ENCODE measurements at places on chromosomes 16 and 17. TPM values are rescaled to one million over a fixed set of nuclear protein-coding genes. Genes with fewer than 3 reads are reported as not detected.

DNA sequence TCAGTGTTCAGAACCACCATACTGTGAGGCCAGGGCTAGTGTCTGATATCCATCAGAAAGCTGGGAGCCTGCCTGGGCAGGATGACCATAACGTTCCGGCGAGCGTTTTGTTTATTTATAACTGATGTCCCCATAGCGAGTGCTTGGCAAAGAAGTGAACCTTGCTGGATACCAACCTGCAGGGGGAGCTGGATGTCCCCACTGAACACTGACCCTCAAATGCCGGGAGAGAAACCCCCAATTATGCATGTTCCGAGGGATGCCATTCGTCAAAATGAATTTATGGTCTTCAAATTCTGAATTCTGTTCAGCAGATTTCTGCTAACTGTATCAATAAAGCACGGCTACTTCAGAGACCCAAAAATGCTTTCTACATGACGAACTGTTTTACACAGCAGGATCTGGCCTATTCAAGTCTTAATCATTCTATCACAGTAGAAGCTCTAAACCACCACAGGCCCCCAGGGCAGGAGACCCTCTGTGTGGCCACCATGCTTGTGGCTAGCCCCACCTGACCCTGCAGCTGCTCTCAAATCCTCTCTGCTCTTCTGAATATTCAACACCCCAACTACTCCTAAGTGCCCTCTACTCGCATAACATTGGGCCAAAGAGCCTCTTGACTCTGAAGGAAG, 15.2 kb downstream of the MED24 start:
- no peak for DNase-seq

The SECTM1 gene
- 14.6 TPM for total RNA-seq

- DNase-seq = no peak
Observed at GRCh38 chr17:44083250-44083849, 12.8 kb downstream of the G6PC3 start.

The CFAP20 gene
- total RNA-seq = 28.5 TPM

DNA sequence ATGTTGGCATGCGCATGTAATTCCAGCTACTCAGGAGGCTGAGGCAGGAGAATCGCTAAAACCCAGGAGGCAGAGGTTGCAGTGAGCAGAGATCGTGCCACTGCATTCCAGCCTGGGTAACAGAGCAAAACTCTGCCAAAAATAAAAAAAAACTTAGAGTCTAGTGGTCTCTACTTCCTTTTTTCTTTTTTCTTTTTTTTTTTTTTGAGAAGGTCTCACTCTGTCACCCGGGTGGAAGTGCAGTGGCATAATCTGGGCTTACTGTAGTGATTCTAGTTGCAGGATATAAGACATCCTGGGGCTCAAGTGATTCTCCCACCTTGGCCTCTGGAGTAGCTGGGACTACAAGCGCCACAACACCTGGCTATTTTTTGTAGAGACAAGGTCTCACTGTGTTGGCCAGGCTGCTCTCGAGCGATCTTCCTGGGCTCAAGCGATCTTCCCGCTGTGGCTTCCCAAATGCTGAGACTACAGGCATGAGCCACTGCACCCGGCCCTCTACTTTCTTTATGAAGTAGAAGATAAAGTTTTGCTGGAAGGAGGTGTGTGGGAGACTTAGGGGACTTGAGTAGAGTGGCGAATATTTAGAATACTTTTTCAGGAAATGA, 47.9 kb upstream of the TAOK1 start:
- no peak for DNase-seq

DNA sequence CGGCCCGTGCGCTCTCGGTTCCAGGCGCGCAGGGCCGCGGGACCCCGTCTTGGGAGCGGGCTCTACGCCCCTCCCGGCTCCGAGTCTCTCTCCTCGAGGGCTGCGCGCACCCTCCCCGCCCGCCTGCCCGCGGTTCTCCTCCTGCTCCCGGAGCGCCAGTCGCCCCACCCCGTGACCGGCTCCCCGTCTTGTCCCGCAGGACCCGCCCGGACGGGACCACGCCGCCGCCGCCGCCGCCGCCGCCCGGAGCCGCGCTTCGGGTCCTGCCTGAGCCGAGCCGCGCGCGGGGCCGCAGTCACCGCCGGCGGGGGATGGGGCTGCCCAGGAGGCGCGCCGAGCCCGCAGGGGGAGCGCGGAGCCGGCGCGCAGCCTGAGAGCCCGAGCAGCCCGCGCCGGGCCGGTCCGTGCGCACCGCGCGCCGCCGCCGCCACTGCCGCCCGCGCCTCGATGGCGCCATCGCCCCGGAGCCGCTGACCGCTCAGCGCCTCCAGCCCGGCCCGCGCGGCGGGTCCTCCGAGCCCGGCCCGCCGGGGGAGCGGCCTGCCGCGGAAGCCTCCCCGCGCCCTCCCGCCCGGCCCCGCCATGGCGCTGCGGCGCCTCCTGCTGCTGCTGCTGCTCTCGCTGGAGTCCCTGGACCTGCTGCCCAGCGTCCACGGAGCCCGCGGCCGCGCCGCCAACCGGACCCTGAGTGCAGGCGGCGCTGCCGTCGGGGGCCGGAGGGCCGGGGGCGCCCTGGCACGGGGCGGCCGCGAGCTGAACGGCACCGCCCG, at the start of gene SHISA6:
SHISA6 (plus strand) TSS at position 373 of the 770 bp plus-strand sequence.
- DNase-seq = no peak

The RAB37 gene
- total RNA-seq = 1.3 TPM

- DNase-seq = no peak
Observed at GRCh38 chr17:21066394-21066793, 23.6 kb upstream of the USP22 start.

The ADAD2 gene
- not detected for total RNA-seq

The ZFP3 gene
- 4.2 TPM for total RNA-seq

The RCVRN gene
- total RNA-seq = 0.67 TPM

DNA sequence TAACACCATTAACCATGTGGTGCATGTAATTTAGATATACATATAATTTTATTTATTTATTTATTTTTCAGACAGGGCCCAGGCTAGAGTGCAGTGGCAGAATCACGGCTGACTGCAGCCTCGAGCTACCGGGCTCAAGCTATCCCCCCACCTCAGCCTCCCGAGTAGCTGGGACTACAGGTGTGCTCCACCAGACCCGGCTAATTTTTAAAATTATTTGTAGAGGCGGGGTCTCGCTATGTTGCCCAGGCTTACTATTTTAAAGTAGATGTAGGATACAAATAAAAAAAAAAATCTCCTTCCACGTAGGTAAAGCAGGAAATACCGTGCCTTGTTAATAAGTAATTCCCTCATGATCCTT, 446 bp upstream of the COQ7 start:
- DNase-seq = peak; percentile 35

DNA sequence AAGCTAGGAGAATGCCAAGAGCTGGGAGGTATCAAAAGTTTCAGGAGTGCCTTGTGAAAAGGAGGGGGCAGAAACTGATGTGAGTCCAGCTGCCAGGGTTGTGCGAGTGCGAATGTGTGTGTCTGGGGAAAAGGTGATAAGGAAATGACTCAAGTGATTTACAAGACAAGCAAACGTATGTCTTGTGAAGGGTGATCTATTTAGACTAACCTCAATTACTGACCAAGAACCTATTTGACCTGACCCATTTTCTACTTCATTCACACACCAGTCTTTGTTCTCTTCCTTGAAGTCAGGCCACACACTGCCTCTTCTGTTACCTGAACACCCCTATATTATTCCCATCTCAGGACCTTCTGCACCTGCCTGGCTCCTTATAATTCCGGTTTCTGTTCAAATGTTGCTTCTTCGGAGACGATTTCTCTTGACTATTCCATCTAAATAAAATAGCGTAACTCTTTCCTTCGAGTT, 1.0 kb downstream of the GDE1 start:
- no peak for DNase-seq

DNA sequence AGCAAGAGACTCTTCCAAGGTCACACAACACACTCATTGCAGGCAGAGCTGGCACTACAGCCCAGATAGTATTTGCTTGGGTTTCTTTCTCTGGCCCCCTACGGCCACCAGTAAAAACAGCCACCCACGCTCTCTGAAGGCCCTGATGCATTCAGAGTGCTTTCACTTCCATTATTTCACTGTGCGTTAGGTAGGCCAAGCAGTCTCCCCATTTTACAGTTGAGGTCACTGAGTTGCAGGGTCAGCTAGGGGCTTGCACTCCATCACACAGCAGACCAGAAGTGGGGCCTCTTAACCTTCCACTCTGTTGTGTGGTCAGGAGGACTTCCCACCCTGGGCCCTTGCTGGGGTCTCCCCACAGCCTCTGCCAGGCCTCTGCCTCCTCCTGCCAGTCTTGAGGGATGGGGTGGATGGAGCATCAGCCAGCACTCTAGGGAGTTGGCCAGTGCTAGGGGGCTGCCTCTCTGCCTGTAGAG, 2.5 kb downstream of the TBX21 start:
- no peak for DNase-seq

DNA sequence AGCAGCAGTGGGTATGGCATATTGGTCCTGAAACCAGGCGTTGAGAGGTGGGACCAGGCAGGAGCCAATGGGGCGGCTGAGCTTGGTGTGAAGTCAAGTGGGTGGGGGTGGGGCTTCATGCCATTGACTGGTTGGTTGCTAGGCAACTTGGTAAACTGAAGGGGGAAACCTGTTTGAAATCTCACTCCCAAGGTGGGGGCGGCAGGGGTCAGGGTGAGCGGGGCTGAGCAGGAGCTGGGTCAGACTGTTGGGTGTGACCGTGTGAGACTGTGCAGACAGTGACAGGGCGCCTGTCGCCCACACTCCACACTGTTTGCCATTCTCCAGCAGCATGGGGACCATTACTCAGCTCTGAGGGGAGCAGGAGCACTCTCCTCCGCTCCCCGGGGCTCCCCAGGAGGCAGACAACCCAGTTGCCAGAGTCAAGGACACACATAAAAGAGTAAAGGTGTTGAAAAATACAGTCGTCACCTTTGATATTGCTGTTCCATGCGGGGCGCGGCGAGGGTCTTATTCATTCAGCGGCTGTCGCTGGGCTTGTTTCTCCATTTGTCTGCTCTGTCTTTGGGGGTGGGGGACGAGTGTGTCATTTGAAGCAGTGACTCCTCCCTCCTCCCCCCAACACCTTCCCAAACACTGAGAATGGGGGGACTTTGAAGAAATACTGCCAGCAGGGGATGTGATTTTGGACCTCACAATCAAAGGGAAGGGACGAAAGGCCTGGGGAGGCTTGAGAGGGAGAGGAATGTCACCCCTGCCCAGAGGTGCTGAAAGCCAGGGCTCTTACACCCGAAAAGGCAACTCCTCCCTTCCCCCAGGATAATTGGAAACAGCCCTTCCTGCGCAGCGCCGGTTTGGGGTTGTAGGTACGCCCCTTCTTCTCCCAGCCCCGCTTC, 1.2 kb upstream of the EFNB3 start:
- DNase-seq = no peak

The IRF8 gene
- total RNA-seq = 112 TPM

DNA sequence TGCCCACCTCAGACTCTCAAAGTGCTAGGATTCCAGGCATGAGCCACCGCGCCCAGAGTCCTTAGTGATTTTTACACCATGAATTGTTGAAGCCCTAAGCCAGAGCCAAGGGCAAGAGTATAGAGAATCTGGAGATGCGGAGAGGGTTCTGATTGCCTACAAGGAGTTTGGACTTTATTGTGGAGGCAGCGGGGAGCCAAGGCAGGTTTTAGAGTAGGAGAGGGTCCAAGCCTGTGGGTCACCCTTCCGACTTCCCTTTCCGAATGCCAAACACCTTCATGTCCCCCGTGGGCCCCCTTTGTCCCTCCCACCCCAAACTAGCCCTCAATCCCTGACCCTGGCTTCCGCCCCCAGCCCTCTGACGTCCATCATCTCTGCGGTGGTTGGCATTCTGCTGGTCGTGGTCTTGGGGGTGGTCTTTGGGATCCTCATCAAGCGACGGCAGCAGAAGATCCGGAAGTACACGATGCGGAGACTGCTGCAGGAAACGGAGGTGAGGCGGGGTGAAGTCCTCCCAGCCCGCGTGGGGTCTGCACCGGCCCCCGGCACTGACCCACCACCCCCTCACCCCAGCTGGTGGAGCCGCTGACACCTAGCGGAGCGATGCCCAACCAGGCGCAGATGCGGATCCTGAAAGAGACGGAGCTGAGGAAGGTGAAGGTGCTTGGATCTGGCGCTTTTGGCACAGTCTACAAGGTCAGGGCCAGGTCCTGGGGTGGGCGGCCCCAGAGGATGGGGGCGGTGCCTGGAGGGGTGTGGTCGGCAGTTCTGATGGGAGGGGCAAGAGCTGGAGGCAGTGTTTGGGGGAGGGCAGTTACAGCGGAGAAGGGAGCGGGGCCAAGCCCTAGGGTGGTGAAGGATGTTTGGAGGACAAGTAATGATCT, 7.1 kb downstream of the MIEN1 start:
- DNase-seq = no peak

DNA sequence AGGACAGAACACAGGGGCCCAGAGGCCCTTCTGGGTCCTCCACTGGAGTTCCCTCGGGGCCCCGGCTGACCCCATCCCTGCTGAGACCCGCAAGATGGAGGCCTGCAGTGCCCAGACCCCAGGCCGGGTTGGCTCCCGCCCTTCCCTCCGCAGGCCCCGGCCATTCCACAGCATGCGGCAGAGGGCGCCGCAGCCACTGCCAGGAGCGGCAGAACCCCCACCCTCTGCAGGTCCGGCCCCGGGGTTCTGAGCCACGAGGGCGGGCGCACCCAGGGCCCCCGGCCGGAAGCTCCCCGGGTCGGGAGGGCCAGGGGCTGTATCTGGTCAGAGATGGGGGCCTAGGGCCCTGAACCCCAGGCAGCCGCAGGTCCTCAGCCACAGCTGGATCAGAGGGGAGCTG, 2.4 kb upstream of the PERCC1 start:
- DNase-seq = no peak

DNA sequence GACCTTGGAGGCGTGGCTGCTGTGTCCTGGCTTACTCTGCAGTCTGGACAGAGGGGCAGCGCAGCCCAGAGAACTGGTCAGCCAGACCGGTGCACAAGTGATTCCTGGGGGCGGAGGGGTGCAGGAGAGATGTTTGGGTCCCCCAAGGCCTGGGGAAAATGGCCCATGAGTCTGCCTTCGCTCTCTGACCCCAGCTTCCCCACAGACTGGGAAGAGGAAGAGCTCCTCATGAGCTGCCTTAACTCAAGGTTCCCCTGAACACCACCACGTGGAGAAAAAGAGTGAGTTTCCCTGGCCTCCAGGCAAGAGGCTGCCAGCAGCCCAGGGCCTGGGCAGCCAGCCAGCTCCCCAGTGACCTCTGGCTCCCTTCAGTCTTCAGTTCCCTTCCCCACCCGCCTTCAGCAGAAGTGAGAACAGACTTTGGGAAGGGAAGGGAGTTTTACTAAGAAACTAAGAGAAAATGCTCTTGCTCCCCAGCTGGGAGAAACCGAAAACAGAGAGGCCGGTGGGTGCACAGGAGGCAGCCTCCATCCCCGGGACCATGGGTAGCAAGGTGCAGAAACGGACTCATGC, 2.0 kb upstream of the C17orf99 start:
- no peak for DNase-seq

- no peak for DNase-seq
Observed at GRCh38 chr17:7477392-7478275, 1.8 kb downstream of the ZBTB4 start.

- DNase-seq = no peak
Observed at GRCh38 chr17:42101513-42102292, 3.4 kb upstream of the ZNF385C start.
